ENCODE measurements at places on chromosomes 5 and 9.
A peak's percentile ranks its signal among the peaks of the same experiment; 100 is the strongest.

GRCh38 chr9:71797266-71797665 is 29.0 kb upstream of the CEMIP2 start:
- DNase-seq = no peak

GRCh38 chr9:98597236-98597771 is 111.4 kb downstream of the GABBR2 start:
- no peak for DNase-seq

- DNase-seq = no peak
These were observed 67.8 kb upstream of the TBC1D2 start for GRCh38 chr9:98323051-98323830.

GRCh38 chr9:137088121-137088520 is 1.3 kb downstream of the MAN1B1 start:
- no peak for DNase-seq

- no peak for DNase-seq
These were observed 79.1 kb upstream of the GPR151 start for GRCh38 chr5:146595088-146595487.

DNA sequence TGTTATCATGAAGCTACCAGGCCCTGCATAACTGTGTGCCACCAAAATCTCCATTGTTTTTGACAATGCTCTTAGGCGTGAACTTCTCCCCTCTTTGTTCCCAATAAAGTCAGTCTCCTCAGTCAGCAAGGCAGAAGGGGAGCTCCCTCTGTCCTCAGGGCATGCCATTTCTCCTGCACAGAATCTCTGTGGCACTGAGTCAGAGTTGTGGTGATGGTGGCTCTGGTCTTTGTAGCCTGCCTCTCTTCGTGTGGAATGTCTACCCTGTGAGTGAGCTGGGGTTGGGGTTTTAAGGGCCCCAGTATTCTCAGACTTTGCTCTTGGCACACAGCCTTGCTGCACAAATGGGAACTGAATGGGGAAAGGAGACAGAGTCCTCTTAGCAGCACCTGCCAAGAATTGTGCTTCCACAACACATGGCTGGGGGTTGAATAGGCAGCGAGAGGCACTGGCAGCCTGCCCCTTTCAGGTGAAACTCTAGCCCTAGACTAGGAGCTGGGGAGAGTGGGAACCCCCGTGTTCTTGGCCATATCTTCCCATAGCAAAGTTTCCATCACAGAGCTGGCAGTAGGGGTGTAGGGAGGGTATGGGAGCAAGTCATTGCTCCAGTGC is 146.6 kb downstream of the SH3GL2 start:
- no peak for DNase-seq

- no peak for DNase-seq
These were observed 1.3 kb downstream of the PPP2R2B start for GRCh38 chr5:146877178-146877681.

- DNase-seq = no peak
These were observed 169.5 kb downstream of the RGS3 start for GRCh38 chr9:113632776-113633590.

- DNase-seq = no peak
These were observed 65.1 kb downstream of the BASP1 start for GRCh38 chr5:17282283-17283120.

DNA sequence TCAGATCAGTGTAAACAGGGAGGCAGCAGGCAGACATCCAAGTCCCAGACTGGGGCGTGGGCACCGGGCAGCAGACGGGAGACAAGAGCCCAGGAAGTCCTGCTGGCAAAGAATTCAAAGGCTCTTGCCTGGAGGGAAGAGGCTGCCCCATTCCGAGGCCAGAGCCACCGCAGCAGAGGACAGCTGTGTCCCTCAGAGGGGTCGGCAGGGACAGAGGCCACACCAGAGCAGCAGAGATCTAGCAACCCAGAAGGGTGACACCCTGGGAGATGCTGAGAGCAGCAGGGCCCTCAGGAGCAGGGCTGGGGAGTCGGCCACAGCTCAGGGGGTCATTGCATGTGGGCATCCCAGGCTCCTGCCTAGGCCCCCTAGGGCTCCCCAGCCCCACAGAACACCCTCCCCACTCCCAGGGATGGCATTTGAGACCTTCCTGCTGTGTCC is 29.1 kb downstream of the ADAMTS2 start:
- DNase-seq = peak; percentile 15

Measured in uterus (tissue), 4 donors.